ENCODE measurements at places on chromosomes 12 and 14.

GRCh38 chr14:104939666-104940410, 15.2 kb downstream of the PLD4 start:
- peak; percentile 8 for DNase-seq

- no peak for DNase-seq
These were observed 177.9 kb downstream of the RBM19 start for GRCh38 chr12:113788020-113788856.

- no peak for DNase-seq
These were observed 78.9 kb downstream of the FOXN4 start for GRCh38 chr12:109230193-109230592.

GRCh38 chr12:60096727-60097126, 500.9 kb downstream of the SLC16A7 start:
- no peak for DNase-seq

DNA sequence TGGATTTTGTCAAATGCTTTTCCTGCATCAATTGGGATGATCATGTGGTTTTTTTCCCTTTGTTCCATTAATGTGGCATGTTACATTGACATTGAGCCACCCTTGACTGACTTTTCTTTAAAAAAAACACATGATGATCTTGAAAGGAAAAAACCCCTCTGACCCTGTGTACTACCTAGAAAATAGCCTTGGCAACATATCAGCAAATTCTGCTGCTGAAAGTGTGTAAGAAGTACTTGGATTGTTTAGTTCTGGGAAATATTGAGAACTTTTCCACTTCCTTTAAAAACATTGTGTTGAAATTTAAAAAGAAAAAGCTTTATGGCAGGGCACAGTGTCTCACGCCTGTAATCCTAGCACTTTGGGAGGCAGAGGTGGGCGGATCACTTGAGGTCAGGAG, 20.7 kb downstream of the ACACB start:
- no peak for DNase-seq

DNA sequence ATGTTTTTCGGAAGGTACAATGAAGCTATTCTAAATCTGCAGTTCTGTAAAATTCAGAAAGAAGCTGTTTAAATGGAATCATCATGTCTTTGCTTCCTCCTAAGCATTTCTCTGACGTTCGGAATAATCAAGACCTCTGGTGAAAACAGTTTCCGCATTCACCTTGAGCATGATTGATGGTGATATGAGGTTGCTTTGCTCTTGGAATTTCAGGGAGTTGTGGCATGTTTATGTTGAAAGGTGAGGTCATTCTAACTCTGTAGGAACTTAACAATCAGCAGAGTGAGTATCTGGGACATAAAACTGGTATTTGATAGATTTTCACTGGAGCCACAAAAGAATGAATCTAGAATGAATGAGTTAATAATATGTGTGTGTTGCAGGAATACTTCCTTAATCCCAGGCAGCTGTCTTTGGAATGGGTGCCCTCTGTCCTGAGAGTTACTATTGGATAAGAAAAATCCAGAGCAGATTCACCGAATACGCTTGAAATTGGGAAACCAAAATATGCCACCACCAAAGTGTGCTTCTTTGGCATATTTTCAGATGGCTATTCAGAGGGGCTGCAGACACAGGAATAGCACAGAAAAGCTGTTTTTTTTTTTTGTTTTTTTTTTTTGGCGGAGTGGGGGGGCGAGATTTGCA, 599.1 kb downstream of the CCER1 start:
- DNase-seq = no peak

- no peak for DNase-seq
These were observed 26.2 kb downstream of the RTRAF start for GRCh38 chr14:52015411-52016030.

GRCh38 chr12:66288121-66288520, 14.2 kb upstream of the HELB start:
- DNase-seq = no peak

- no peak for DNase-seq
These were observed 184.5 kb downstream of the RBM19 start for GRCh38 chr12:113781415-113782198.

DNA sequence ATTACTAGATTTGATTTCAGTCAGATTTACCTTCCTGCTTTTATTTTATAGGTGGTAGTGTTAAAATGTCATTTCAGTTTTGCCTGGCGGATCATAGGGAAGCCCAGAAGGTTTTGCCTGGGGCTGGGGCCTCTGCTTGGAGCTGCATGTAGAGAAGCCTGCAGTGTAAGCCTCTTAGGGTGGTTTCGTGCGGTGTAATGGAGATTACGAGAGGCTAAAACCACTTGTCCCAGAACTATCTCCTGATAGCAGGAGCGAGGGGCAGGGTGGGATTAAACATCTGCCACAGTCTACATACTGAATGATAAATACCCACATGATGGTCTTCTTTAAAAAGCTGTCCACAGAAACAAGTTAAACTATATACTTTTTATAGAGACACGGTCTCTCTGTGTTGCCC, 35.0 kb upstream of the DICER1 start:
- no peak for DNase-seq

DNA sequence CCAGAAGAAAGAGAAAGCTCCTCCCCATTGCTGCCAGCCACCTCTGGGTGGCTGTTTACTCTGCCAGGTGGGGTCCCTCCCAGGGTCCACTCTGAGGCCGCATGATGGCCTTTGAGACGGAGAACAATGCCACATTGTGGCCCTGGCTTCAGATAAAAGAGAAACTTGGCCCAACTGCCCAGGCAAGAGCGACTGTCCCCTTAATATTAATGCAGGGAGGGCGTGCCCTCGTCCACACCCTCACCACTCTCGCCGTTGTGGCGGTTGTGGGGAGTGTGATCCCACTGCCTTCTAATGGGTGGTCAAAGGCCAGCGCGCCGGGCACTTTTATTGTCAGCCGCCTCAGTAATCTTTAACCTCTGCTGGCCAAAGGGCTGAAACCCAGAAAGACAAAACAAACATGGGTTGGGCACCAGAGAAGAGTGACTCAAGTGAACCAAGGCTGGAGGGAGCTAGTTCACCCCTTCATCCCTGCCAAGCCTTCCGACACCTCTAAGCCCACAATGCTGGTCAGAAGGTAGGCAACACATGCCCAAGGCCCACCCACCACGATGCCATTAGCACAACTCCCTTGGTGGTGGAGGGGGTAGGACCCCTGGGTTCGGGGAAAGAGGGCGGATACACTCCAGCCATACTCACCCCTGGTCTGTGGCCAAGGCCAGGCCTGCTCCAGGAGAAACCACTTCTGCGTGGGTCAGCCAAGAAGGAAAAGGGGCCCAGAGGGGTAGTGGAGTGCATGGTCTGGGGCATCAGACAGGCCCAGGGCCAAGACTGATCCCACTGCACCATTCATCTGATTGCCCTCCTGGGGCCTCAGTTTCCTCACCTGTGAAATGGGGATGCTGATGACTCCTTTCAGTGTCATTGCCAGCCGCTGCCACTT, 44.5 kb upstream of the BCL11B start:
- DNase-seq = no peak

DNA sequence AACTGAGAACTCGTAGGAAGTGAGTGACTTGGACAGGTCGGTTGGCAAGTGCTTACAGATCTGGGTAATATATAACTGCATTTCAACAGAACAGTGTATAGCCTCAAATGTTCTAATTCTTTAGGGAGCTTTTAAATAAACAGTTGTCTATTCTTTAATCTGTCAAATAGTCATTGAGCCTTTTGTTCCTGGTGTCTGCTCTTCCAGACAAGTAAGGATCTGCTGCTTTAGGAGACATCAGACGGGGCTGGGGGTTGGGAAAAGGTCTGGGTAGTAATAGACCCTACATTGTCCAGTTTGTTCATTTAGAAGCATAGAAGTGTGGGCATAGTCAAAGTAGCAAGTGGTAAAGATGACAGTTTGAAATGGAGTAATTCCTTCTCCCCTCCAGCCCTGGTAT, 2.0 kb downstream of the PTPN11 start:
- no peak for DNase-seq

GRCh38 chr12:3712209-3712992, 40.5 kb downstream of the CRACR2A start:
- no peak for DNase-seq

DNA sequence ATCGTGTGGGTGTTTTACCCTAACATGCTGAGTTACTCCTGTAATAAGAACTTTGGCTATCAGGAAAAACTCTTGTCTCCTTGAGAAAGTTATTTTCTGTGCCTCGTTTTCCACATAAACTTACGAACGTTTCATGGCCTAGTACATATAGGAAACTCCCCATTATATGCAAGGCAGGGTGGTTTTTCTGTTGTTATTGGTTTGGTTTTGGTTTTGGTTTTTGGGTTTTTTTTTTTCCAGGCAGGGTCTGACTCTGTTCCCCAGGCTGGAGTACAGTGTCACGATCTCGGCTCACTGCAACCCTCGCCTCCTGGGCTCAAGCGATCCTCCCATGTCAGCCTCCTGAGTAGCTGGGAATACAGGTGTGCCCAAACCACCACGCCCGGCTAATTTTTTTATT, 5.5 kb downstream of the OR6C3 start:
- no peak for DNase-seq

DNA sequence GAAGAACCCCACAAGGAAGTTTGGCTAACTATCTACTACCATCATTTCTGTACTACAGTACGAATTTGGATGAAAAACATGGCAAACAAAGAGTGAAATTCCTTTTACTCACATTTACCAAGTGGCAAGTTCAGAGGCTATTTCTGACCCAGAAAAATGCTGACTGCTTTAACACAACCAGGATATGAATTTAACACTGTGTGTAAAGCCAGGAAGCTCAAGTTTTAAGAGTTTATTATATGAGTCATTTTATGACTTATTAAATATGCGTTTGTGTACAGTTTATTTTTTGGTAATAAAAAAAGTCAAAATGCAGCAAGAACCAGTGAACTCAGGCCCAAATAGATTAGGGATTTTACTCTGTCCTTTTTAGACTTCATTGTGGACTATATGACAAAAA, 58.4 kb upstream of the STAC3 start:
- DNase-seq = no peak

DNA sequence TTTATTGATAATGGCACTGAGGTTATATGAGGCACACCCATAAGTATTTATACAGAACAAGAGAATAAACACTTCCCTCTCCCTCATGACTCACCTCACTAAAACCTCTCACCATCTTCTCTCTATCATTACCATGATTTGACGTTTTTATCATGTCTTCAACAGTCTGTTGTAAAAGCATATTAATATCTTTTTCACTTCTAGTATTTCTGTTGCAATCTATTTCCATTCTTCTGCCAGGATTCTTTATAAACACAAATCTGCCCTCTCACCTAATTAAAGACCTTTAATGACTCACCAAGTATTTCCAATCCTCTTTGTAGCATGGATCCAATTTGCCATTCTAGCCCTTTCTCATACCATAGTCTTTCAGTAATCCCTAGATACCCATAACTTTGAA, 527.7 kb downstream of the SLC16A7 start:
- DNase-seq = no peak

DNA sequence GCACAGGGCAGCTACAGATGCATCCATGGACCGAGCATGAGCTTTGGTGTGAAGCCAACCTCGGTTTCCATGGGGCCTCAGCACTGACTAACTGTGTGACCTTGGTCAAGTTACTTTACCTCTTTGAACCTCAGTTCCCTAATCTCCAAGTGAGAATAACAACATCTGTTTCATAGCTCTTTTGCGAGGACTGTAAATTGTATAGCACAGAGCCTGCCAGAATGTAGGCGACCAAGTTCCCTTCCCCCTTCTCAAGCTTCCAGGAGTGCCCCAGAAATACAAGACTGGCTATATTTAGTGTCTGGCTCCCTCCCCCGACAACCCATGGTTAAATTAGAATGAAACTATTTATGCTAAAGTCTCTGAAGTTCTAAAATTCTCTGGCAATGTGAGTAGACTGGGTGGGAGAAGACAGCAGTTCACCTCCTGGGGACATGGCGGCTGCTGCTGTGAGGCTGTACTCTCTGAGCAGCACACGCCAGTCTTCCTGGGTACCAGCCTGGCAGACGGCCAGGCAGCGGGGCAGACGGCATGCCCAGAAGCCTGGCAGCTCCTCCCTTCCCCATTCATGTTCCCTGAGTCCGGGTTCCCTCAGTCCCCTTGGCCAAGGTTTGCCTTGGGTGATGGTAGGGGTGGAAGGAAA, 22.0 kb upstream of the TMED10 start:
- peak; percentile 34 for DNase-seq

Measured in left cardiac atrium (tissue), 4 donors.